T1000 (cell line): ENCODE measurements at places on chromosomes 11 and 22.

DNA sequence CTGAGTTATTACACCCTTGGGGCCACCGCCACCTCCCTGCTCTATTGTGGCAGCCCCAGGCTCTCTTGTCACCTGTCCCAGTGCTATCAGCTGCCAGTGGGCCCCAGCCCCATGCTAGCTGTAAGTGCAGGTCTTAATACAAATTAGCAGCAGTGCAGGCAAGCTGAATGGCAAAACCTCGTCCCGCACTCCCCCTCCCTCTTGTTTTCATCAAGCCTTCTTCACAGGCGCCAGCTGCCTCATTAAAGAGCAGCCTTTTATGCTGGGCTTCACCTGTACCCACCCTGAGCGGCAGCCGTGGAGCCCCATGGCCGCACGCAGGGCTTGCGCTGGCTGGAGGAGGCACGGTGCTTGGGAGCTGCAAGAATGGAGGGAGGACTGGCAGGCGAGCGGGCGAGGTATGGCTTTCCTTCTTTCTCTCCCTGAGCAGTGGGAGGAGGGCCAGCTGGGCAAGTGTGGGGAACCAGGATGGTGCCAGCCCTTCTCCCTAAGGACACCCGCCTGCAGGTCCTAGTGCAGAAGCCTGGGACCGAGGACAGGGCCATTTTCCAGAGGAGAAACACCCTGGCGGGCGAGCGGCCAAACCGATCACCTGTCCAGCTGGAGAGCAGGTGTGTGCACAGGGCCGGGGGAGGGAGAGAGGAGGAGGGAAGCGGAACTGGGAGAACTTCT, 70.7 kb downstream of the FLI1 start:
- DNase-seq: no peak

DNA sequence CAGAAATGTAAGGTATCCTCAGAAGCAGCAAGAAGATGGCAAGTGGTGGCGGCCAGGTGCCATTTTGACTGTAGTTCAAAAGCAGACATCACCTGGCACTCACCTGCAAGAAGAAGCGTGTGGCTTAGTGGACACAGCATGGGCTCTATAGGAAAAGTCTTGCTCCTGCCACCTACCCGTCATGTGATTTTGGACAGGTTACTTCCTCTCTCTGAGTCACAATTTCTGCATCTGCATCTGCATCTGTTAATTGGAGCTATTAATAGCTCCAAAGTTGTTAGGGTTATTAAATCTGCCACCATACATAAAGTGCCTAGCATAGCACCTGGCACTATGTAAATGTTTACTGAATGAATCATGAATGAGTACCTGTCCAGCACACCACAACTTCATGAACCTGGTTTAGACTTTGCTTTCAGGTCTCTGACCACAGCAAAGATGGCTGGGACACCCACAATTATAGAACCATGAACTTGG, 16.8 kb downstream of the RAB30 start:
- no peak for DNase-seq

DNA sequence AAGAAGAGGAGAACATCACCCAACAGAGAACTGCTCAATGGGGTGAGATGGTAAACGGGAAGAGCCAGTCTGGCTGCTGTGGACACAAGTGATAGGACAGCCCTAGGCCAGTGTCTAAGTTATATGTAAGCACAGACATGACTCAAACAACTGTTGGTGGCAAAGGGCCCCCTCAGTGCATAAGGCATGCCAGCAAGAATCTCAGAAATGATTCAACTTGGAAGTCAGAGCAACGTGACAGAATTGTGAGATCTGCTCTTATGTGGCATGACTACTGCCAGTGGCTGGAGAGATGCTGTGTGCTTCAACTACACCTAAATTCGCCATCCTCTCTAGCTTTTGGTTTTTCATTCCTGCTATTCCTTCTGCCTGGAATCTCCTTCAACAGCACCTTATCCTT, 7.4 kb downstream of the SLN start:
- DNase-seq: peak; percentile 3

- no peak for DNase-seq
These were observed 14.6 kb downstream of the CCDC83 start for GRCh38 chr11:85869781-85870180.

DNA sequence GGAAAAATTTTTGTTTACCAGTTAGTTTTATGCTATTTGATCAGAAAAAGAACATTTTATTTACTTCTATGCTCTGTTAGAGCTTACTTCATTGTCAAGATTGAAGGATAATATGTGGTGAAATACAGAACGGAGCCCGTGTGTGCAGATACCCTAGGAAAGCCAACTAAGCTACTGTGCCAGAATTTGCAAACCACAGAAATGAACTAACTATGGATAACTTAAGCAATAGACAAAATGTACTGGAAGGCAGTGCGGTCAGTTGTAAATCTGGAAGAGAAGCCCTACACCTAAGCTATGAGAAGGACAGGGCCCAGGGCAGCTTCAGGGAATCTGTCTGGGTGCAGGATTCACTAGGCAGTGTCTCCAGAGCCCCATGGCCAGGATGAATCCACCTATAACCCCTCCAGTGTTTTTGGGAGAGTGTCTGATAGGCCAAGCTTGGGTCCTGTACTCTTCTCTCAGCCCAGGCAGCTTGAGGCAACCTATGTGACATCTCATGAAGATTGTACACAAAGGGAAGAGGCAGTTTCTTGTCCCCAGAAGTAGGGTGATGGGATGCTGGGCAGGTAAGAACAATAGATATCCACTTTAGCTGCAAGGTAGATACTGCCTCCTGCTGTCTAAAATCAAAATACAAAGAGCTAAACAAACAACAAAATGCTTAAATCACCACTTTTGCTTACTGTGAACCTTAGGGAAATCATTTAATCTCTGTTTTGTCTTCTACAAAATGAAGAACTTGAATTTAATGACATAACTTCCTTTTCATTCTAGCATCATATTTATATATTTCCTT, 12.1 kb downstream of the MMP7 start:
- DNase-seq: no peak

DNA sequence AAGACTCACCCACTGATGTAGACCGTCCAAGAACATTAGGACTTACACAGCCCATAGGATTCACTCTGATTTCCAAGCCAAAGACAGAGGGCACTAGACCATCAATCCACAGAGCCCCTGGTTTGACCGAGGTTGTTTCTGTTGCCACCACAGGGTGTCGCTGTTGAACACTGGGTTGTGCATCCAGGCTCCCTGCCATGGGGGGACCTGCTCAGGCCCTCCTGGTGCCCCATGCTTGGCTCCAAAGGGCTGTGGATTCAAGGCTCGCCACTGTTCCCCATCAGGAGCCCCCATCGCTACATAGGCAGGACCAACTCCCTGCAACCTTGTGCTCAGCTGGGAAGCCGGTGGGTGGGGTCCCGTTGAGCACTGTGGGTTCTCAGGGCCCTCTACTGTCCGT, 128.0 kb upstream of the ANO1 start:
- DNase-seq: no peak

GRCh38 chr11:1502954-1503707, 16.6 kb upstream of the MOB2 start:
- no peak for DNase-seq
